GM13977 (cell line): ENCODE measurements at places on chromosomes 4 and X.

DNA sequence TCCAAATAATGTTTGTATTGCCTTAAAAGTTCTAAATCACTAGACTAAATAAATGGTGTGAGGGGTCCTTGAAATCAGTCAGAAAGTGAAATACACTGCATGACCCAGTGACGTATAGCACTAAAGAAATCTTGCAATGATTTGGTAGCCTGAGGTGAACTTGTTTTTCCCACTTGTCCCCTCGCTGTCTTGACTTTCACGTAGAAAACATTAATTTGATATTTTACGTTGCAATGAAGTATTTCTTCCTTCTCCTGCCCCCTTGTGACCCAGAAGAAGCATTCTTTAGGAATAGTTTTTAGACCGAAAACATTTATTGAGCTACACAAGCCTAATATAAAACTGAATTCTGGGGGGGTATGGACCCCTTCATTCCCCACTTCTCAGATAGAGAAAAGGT is 3.7 kb downstream of the KLB start:
- DNase-seq, result no peak

DNA sequence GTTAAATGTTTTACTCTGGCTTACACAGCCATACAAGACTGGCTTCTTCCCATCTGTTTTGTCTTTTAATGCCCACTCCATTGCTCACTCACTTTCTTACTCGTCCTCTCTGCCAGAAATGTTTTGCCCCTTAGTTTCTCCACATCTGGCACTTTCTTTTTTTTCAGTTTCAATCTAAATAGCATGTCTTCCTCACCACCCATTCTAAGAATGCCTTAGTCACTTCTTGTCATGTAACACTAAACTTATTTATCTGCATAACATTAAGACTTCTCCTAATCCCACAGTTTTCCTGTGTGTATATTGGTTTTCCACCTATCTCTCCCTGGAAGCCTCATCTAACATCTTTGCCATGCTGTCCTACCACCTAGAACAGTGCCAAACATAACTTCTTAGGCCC is 119.3 kb downstream of the ADAMTS3 start:
- DNase-seq, result no peak

DNA sequence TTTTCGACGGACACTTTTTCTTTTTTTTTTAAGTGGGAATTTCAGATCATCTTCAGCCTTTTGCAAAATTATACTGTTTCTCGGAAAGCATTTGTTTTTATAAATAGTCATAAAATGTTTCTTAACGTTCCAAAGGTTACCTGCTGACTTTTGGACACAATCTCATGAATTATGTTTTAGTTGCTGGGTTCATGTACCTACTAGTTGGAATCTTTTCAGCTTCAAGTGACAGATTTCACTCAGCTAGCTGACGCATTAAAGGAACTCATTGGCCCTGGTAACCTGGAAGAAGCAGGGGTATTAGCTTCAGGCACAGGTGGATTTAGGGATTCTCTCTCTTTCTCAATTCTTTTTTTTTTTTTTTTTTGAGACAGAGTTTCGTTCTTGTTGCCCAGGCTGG is 66.5 kb downstream of the TMEM131L start:
- no peak for DNase-seq

DNA sequence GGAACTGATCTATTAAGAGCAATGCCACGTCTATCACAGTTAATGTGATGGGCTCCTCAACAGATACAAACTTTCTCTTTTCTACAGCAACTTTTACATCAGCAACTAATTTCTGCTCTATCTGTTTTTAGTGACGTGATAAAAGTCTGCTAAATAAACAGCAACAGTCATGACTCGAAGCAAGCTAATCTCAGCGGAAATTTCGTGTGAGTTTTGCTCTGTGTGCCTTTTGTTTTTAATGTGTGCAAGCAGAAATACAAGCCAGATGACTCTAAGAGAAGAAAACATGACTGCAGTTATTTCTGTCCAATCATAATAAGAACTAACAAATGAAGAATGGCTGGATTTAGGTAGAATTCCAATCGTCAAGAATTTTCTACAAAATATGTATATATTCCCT is 214.3 kb downstream of the LDB2 start:
- DNase-seq, result no peak

GRCh38 chr4:118417325-118417724 is 64.5 kb upstream of the PRSS12 start:
- DNase-seq, result no peak

DNA sequence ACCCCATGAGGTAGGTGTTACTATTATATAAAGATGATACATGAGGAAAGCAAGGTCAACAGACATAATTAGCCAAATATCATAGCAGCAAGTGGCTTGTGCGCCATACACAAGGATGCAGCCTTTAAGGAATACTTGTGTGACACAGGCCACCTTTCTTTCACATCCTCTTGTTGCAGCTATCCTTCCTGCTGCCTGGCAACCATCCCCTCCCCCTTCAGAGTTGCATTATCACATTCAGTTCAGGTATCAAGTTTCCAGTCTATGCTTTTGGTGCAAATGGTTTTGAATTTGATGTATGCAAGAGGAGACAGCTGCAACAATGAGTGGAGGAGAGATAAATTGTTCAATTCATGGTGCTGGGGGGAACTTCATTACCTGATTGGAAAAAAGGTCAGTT is 6.4 kb downstream of the ZCCHC18 start:
- no peak for DNase-seq

DNA sequence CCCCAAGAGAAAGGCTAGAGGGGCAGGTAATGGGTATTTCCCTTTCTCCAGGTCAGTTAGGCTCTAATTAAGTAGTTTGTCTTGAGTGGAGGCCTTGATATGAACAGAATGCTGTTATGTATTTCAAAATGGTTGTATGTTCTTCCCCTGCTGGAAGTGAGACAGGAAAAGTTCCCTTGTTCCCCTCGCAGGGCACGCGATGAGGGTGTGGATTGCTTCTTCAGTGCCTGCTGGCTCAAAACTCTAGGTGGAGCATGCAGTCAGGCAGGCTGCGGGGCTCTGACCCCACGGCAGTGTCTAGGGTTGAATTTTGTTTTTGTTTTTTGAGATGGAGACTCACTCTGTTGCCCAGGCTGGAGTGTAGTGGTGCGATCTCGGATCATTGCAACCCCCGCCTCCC is 341.0 kb upstream of the ZCCHC13 start:
- no peak for DNase-seq

GRCh38 chr4:102390438-102390837 is 45.2 kb upstream of the SLC39A8 start:
- DNase-seq, result peak; percentile 9

GRCh38 chr4:108762559-108763225 is at the start of gene ETNPPL:
Gene ETNPPL, minus strand, starts transcription at chr4:108763053. Its CDS starts 155 bp downstream, at chr4:108762898.
- DNase-seq, result no peak

DNA sequence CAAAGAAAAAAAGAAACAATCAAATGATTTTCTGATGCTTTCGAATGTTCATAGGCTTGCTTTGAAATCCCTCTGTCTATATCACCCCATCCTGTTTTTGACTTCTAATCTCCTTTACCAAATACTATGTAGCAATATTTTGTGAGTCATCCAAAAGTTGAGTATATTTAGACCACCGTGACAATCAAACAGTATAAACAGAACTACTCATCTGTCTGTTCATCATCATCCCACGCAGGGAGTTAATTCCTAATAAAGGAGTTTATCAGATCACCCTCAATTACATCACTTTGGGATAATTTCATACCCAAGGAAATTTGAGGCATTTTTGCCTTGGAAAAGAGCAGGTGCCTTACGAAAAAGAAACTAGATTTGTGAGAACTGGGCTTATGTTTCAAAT is 212.9 kb downstream of the CBR4 start:
- DNase-seq, result no peak

DNA sequence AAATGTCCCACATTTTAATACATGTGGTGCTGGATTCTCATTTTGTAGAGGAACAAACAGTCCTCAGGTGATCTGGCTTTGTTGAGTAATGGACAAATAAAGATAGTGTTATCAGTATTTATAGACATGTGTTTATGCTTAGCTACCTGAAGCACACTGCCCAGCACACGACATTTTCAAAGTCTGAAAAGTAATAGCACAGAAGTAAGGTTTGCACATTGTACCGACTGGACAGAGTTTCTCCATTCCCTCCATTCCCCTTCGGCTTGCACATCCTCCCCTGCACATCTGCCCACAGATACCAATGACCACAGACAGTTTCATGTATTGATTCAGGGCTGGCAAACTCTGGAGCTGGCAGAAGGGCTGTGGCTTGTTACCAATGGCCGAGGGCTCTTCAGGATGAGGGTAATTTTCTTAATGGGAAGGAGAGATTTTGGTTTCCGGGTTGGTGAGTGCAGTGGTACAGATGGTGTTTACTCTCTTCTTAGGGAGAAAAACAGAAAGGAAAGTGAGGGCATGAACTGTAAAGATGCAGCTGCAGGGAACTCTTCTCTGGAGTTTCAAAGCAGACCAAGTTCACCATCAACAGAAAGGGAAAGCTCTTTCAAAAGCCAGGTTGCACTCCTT is 2.3 kb downstream of the GRPR start:
- no peak for DNase-seq

DNA sequence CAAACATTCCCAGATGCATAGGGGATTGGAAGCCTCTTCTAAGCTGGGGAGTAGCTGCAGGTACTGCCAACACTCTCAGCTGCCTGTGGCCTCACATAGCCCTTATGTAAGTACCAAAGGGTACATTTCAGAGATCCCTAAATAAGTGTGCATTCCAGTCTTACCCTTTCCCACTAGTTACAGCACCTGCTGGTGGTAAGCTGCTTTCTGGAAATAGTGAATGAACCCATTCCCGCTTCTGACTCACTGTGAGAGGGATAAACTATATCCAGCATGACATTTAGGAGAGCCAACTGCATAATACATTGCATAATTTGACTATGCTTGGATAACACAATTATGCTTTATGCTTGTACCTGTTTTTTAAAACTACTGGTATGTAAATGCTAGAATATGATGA is 149.0 kb downstream of the FAM13A start:
- DNase-seq, result no peak

GRCh38 chr4:84503495-84504437 is 4.7 kb upstream of the NKX6-1 start:
- peak; percentile 66 for DNase-seq

DNA sequence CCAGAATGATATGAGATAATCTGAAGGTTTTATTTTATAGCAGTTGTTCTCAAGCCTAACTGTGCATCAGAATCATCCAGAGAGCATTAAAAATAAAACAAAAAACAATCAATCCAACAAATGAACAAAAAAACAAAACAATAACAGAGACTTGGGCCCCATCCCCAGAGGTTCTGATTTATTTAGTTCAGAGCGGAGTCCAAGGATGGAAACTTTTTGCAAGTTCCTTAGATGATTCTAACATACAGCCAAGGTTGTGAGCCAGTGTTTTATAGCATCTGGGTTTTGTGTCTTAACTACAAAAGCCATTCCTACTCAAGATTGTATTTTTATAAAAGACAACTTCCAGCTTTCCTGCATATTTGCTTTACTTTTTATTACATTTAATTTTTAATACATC is 59.4 kb upstream of the GRPR start:
- no peak for DNase-seq

DNA sequence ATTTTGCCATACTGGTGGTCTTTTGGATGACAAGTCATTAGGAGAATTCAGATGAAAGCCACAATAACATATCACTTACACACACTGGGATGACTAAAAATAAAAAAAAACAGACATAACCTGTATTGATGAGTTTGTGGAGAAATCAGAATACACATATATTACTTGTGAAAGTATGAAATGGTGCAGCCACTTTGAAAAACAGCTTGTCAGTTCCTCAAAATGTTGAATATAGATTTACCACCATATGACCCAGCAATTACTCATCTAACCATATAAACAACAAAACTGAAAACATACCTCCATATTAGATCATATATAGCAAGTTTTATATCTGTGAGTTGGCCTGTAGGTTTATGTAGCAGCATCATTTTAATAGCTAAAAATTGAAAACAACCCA is 608.7 kb downstream of the TLL1 start:
- no peak for DNase-seq

- no peak for DNase-seq
Measured at GRCh38 chr4:110515676-110516075, 39.7 kb downstream of the ENPEP start.

GRCh38 chr4:168317621-168318020 is 931 bp downstream of the DDX60 start:
- no peak for DNase-seq

DNA sequence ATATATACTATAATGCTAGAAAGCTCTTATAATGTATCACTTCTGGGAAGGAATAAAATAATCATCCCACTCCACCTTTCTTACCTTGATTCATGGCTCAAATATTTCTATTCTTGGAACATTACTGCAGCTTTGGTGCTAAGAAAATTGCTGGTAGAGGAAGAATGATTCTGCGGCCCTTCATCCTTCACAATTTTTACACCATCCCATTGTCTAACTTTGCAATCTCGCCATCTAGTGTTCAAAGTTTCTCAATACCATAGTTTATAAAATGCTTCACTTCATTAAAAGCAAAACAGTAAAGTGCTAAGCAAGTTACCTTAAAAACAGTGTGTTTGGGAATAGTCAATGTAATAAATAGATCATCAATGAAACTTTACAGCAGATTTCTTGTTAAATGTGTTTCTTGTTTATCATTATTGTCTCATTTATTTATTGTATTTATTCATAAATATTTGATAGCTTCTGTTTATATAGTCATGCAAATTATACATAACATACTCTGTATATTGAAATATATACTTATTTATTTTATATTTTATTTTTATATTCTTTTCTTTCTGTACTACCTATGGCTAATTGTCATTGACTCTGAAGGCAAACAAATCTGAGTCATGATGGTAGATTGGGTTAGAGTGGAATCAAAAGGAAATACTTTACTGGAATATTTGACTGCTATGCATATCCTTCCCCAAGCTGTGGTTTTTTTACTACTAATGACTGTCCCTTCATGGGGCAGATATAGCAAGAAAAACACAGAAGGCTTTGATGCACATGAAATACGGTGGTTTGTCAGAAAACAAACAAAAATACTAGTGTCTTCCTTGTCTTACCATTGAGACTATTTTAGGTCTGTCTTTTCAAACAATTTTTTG is 390.7 kb downstream of the MAPK10 start:
- DNase-seq, result peak; percentile 27

GRCh38 chr4:82017680-82018079 is 356.1 kb downstream of the HNRNPD start:
- no peak for DNase-seq

- peak; percentile 88 for DNase-seq
Measured at GRCh38 chrX:153400146-153401132, 711 bp downstream of the PNMA6E start.

GRCh38 chr4:1019729-1020470 is 8.5 kb downstream of the FGFRL1 start:
- no peak for DNase-seq

- DNase-seq, result no peak
Measured at GRCh38 chr4:160745126-160745525, 1418.7 kb downstream of the FSTL5 start.

DNA sequence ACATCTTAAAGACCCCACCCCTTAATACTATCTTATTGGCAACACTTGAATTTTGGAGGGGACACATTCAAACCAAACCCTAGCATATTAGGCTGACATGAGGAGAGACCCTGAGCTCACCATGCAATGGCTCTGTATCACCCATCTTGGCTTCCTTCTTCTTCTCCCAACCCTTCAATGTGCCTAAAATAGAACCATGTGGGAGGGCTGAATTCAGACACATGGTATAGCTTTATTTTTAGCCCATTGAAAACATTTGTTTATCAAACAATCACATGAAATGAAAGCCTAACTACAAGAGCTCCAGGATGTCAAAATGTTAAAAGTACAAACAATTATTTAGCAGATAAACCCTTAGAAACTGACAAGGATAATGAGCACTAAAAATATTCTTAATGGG is 81.6 kb downstream of the RASL11B start:
- DNase-seq, result no peak

- no peak for DNase-seq
Measured at GRCh38 chr4:13516315-13516860, 27.9 kb downstream of the NKX3-2 start.
